ENCODE measurements at places on chromosomes 4 and X. TPM values are rescaled to one million over a fixed set of nuclear protein-coding genes. Genes with fewer than 3 reads are reported as not detected.

DNA sequence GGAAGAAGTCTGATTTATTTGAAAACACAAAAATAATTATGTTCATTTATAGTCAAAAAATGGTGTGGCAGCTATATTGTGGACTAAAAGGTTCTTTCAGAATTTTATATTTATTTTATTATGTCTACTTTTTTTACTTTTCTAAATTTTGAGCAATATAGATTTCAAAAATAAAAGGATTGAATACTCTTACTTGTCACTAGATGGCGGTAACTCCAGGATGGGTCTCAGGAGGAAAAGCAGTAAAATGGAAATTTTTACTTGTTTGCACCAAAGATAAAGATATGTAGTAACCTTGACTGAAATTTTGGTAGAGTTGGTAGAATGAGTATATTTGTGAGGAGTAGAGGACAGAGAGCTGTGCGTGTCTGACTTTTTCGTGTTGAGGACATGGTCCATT is 14.5 kb upstream of the DACH2 start:
- DNase-seq: no peak

DNA sequence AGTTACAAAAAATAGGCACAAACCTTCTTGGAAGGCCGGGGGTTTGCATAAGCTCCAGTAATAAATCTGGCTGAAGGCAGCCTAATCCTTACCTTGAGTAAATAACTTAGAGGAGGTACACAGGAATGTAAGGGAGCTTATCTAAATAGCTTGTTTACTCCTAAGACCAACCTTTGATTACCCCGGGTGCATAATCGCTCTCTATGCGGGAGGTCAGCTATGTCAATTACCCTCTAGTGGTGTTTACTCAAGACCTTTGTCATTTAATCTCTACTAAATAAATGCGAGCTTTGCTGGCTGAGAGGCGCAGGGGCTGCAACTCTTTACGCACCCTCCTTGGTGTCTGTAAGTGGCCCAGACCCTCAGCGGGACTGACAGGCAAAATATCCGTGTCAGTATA is 50.2 kb upstream of the MAP9 start:
- DNase-seq: no peak

The WDR44 gene
- total RNA-seq: 20.2 TPM

The GAB1 gene
- total RNA-seq: 52.2 TPM
